ENCODE measurements at places on chromosomes 12 and 14.

GRCh38 chr12:118015944-118016343 lies 559 bp upstream of the RFC5 start:
- DNase-seq: no peak
- H3K27ac ChIP-seq: peak overlapping the region; percentile 39
- H3K4me3 ChIP-seq: peak overlapping the region; percentile 86
- peaks cover 11% of the 10 kb centered on the region for H3K4me1 ChIP-seq

DNA sequence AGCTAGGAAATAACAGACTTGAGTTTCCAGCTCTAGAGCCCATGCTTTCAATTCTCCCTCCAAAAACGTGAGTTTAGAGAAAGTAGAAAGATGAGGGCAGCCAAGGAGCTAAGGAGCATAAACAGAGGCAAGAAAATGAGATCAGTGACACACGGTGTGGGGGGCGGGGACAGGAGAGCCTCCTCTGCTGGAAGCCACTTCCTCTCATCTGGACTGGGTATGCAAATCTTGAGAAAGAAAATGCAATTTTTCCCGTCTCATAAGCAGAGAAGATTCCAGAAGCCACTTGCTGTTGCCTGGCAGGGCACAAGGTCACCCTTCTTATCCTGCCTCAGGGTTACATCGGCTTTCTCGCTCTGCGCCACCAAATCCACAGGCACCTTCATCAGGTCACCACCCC lies 6.0 kb downstream of the OR10P1 start:
- no peaks in the 10 kb centered on the region for H3K36me3 ChIP-seq
- DNase-seq: no peak
- H3K4me3 ChIP-seq: no peak overlapping the region
- H3K4me1 ChIP-seq: peaks cover 17% of the 10 kb centered on the region
- no peak overlapping the region for H3K27ac ChIP-seq

GRCh38 chr12:10617863-10618262 lies 4.5 kb upstream of the MAGOHB start:
- no peak overlapping the region for H3K4me3 ChIP-seq
- H3K4me1 ChIP-seq: no peaks in the 10 kb centered on the region
- no peaks in the 10 kb centered on the region for H3K27me3 ChIP-seq
- peaks cover 2% of the 10 kb centered on the region for H3K36me3 ChIP-seq
- no peak for DNase-seq

DNA sequence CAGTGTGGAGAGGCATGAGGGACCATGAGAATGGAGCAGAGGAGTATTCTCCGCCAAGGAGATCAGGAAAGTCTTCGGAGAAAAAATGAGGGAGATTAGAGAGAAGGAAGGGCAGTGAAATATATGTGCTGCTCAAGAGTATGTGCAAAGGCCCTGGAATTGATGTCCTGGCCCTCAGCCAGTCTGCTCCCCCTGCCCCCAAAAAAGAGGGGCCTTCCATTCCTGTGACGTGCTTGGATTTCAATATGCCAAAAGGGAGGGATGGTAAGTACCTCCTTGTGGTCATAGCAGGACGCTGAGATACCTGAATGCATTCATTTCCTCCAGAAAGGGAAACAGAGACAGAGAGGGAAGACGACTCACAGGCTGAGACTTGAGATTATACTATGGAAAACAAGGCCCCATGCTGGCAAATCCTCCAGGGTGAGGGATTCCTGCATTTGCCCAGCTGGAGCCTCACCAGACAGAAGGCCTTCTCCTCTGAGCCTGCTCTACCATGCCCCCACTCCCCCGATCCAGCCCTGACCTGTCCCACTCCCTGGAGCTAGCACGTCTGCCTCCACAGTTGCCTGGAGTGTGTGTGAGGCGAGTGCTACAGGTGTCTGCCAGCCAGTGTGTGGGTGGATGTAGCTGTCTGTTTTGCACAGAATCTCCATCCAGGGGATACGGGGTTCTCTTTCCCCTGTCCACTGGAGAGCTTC lies 3.9 kb upstream of the RARG start:
- H3K27me3 ChIP-seq: no peaks in the 10 kb centered on the region
- H3K27ac ChIP-seq: no peak overlapping the region
- H3K4me1 ChIP-seq: peaks cover 54% of the 10 kb centered on the region
- H3K36me3 ChIP-seq: no peaks in the 10 kb centered on the region
- H3K4me3 ChIP-seq: no peak overlapping the region
- DNase-seq: no peak

DNA sequence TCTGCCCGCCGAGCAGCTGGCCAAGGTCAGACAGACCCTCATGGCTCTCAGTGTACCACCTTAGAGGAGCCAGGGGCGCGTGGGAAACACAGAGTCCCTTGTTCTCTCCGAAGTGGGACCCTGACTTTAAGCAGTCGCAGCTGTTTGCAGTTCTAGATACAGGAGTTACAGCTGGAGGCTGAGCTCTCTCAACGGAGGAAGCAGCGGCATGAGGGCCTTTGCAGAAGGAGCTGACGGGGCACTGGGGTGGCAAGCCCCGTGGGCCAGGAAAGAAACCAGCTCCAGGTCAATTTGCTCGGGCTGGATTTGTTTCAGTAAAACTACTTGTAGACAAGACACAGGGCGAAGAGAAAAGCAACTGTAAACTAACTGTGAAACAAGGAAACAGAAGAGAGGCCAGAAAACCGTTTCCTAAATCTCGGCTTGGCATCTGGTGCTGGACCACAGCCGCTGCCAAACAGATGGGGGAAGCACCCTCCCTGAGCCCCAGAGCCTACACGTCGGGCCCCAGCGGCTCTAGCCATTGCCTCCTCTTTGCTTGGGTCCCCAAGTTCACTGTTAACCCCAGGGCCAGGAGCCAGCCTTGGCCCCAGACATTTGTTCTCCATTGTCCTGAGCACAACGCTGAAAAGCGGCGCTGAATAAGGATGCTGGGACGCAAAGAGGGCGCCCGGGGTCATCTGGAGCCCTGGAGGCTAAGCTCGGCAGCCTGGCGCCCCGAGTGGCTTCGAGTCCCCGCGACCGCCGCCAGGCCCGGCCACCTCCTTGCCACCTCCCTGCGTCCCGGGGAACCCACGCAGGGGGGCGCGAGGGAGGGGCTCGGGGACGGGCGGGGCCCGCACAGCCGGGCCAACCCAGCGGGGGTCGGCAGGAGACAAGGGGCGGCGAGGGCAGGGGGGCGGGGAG lies 914 bp upstream of the PACS2 start:
- no peaks in the 10 kb centered on the region for H3K36me3 ChIP-seq
- H3K4me3 ChIP-seq: peak overlapping the region; percentile 29
- H3K4me1 ChIP-seq: peaks cover 8% of the 10 kb centered on the region
- peak overlapping the region; percentile 22 for H3K27ac ChIP-seq
- DNase-seq: no peak

GRCh38 chr12:67377541-67377940 lies 108.4 kb downstream of the CAND1 start:
- no peaks in the 10 kb centered on the region for H3K4me1 ChIP-seq
- H3K27ac ChIP-seq: no peak overlapping the region
- no peaks in the 10 kb centered on the region for H3K27me3 ChIP-seq
- DNase-seq: no peak

DNA sequence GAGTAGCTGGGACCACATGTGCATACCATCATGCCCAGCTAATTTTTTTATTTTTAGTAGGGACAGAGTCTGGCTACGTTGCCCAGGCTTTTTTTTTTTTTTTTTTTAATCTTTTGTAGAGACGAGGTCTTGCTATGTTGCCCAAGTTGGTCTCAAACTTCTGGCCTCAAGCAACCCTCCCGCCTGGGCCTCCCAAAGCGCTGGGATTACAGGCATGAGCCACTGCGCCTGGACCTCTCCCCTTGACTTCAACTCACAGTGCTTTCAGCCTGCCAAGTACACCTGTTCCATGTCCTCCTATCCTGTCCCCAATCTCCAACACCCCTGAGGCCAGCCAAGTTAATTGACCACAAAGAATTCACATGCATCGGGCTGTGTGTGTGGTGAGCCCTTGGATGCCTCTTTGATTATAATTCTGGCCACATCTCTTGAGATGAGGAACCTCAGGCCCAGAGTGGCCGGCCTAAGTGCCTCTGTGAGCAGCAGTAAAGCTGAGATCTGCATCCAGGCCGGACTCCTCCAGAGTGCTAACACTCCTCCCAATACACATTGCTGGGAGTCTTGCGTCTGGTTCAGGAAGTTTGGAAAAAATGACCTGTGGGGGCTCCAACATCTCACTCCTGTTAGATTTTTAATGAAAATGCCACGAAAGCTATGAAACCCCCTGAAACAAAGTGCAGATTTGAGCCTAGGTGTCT lies 6.8 kb downstream of the RAB35 start:
- H3K4me1 ChIP-seq: peaks cover 5% of the 10 kb centered on the region
- no peak overlapping the region for H3K4me3 ChIP-seq

GRCh38 chr12:116591855-116592637 lies 32.9 kb downstream of the MAP1LC3B2 start:
- H3K27ac ChIP-seq: no peak overlapping the region
- DNase-seq: no peak
- no peaks in the 10 kb centered on the region for H3K27me3 ChIP-seq
- H3K4me3 ChIP-seq: no peak overlapping the region

GRCh38 chr12:4032924-4033615 lies 159.9 kb upstream of the PARP11 start:
- DNase-seq: no peak
- H3K4me1 ChIP-seq: peaks cover 20% of the 10 kb centered on the region
- no peak overlapping the region for H3K4me3 ChIP-seq

- H3K4me3 ChIP-seq: no peak overlapping the region
- no peak for DNase-seq
- H3K36me3 ChIP-seq: no peaks in the 10 kb centered on the region
- no peak overlapping the region for H3K27ac ChIP-seq
Observed at GRCh38 chr12:14915736-14916135, 22.6 kb downstream of the ERP27 start.

DNA sequence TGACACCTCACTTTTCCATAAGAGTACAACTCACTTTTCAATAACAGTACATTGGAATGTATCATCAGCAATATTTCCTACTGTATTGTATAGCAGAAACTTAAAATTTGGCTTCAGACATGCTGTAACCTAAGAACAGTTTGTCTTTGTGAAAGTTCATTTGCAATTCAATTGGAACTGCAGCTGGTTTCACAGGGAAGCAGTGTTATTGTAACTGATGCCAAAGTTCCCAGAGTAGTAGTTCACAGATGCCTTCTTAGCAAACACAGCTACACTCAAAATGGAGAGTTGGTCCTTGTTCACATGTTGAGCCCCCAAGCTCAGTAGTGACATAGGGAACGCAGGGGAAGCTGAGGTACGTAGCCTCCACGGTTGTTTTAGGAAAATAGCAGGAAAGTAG lies 23.3 kb downstream of the PPP1R36 start:
- no peak for DNase-seq
- no peak overlapping the region for H3K4me3 ChIP-seq
- peaks cover 19% of the 10 kb centered on the region for H3K4me1 ChIP-seq
- H3K27ac ChIP-seq: no peak overlapping the region
- H3K36me3 ChIP-seq: no peaks in the 10 kb centered on the region

DNA sequence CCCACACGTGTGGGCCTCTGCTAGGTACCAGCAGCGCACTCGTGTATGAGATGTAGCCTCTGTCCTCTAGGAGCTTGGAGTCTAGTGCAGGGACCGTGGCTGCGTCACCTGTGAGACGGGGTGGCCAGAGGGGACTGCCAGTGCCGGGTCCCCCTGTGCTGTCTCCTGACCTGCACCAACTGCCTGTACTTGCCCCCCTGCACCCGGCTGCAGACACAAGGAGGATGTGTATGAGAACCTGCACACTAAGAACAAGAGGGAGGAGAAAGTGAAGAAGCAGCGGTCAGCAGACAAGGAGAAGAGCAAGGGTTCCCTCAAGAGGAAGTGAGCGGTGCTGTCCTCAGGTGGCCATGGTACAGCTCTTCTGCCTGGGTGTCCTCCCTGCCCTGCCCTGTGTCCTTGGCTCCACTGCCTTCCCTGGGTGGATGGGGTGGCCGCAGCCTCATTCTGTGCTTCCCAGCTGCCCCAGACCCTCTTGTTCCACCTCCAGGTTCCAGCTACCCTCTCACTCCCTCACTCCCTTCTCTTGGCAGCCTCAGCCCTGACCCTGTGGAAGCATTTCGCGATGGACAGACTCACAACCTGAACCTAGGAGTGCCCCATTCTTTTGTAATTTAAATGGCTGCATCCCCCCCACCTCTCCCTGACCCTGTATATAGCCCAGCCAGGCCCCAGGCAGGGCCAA lies 9.6 kb downstream of the PTPN6 start:
- H3K27me3 ChIP-seq: no peaks in the 10 kb centered on the region
- peaks cover 47% of the 10 kb centered on the region for H3K4me1 ChIP-seq
- DNase-seq: no peak
- peak overlapping the region; percentile 97 for H3K27ac ChIP-seq

GRCh38 chr14:93975791-93976476 lies 436 bp downstream of the ASB2 start:
- no peaks in the 10 kb centered on the region for H3K4me1 ChIP-seq
- no peak for DNase-seq
- H3K27ac ChIP-seq: no peak overlapping the region
- no peak overlapping the region for H3K4me3 ChIP-seq

DNA sequence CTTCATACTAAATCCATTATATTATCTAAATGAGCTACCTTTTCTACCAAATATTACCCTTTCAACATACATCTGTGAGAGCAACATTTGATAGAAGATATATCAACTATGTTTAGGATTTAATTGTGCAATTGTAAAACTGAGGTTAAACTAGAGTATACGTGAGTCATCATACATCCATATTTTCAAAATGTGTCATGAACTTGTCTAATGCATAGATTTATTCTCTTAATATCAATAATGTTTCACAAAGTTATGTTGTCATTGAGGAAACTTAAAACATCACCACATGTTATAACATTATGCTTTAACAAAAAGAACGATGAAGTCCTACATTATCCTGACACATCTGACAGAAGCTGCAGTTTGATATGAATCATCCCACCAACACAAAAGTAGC lies 645.5 kb upstream of the NOVA1 start:
- no peaks in the 10 kb centered on the region for H3K27me3 ChIP-seq
- H3K36me3 ChIP-seq: no peaks in the 10 kb centered on the region
- DNase-seq: no peak
- no peak overlapping the region for H3K27ac ChIP-seq

DNA sequence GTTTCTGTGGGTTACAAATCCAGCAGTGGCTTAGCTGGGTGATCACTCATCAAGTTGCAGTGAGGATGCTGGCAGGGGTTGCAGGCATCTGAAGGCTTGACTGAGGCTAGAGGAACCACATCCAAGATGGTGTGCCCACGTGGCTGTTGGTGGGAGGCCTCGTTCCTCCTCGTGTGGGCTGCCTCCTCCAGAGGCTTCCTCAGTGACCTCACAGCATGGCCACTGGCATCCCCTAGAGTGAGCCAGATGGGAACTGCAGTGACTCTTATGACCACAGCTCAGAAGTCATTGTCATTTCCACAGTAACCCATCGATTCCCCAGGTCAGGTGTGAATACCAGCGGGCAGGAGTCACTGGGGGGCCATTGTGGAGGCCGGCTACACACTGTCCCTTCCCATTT lies 17.8 kb downstream of the AACS start:
- no peaks in the 10 kb centered on the region for H3K4me1 ChIP-seq
- no peak for DNase-seq
- H3K36me3 ChIP-seq: peaks cover 9% of the 10 kb centered on the region
- H3K27ac ChIP-seq: no peak overlapping the region

GRCh38 chr12:104377514-104377812 lies 73.9 kb downstream of the EID3 start:
- H3K36me3 ChIP-seq: no peaks in the 10 kb centered on the region
- H3K27ac ChIP-seq: no peak overlapping the region
- no peak overlapping the region for H3K4me3 ChIP-seq
- DNase-seq: no peak
- no peaks in the 10 kb centered on the region for H3K27me3 ChIP-seq
